ENCODE measurements at places on chromosomes 4 and X. TPM values are rescaled to one million over a fixed set of nuclear protein-coding genes. Genes with fewer than 3 reads are reported as not detected.

Gene NALF2
- total RNA-seq = 0.04 TPM

Gene MAGEB5
- total RNA-seq = not detected

DNA sequence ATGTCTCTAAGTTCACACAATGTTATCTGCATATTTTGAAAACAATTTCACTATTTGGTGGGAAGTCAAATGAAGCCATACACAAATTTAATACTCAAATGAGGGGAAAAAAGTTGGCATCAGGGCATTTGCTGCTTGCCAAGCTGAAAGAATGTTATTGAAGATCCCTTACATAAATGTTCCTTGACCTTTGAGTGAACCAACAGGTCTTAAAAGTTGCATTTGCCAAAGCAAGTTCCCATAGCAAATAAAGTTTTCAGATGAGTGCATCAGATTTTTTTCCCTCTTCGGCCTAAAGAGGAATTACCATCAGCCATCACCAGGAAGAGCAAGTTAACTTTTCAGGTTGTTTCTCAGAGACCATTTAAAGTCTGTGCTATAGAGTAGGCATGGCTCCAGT lies 115.9 kb downstream of the COX18 start:
- DNase-seq = no peak

DNA sequence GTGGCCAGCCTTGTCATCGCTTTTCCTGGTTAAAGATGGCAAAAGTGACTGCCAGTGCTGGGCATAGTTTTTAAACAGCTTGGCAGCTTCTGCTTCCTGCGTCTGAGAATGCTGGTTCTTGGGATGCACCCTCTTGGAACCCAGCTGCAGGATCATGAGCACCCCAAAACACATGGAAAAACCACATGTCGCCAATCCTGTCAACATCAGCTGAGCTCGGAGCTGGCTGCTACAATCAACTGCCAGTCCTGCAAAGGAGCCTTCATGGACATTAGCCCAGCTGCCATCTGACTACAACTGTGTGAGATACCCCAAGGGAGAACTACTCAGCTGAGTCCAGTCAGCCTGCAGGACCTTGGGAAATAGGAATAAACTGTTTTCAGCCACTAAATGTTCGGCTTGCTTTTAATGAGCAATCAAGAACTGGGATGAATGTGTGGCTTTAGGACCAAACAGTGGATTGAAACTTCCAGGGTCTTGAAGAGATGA lies 31.0 kb downstream of the OSTC start:
- no peak for DNase-seq

DNA sequence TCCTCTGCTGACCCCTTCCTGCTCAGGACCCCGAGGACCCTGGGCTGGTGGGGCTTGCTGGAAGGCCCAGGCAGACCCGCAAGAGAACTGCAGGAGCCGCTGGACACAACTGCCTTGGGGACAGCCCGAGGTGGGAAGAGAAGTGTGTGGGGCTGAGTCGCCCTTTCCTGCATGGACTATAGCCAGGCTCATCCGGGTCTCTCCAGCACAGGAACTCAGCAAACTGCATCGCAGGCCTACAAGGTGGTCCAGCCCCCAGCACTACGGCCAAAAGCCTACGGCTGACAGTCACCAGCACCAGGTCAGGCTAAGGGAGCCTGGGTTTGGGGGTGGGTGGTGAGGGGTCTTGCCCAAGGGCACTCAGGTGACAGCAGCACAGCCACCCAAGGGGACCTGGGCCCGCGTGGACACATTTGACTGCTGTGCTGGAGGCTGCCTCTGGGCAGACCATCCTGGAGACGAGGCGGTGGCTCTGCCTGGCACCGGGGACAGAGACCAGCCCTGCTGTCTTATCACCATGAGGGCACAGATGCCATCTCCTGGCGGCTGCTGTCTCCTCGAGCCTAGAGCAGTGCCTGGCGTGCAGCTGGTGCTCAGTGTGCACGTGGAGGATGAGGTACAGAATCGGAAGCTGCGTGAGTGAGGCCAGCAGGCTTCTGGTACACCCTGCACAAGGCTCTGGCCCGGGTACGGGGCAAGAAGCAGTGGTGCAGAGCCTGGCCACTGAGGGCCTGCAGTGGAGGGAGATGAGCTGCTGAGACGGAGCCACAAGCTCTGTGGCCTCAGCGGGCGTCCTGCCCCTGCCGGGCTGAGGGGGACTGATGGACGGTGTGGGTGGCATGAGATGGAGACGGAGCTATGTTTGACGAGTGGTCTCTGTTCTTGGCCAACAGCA lies 15.1 kb downstream of the LRPAP1 start:
- no peak for DNase-seq

Gene CENPI
- 44.7 TPM for total RNA-seq

Gene TBC1D9
- 75.9 TPM for total RNA-seq

GRCh38 chr4:70197842-70198241 lies 2.3 kb downstream of the ODAM start:
- no peak for DNase-seq

DNA sequence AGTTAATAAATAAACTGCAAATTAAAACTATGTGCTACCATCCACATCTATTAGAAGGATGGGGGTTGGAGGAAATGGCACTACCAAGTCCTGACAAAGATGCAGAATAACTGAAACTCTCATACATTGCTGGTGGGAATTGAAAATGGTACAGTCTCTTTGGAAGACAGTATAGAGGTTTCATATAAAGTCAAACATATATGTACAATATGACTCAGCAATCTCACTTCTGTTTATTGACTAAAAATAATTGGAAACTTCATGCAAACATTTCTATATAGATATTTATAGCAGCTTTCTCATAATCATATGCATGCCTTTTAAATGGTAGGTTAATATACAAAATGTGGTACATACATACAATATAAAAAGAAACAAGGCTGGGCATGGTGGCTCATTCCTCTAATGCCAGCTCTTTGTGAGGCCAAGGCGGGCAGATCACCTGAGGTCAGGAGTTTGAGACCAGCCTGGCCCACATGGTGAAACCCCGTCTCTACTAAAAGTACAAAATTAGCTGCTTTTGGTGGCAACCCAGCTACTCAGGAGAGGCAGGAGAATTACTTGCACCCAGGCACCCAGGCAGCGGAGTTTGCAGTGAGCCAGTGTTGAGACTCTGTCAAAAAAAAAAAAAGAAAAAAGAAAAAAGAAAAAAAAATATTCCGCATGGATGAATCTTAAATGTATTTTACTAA lies 225.0 kb upstream of the CXXC4 start:
- no peak for DNase-seq

GRCh38 chrX:108299101-108299591 lies 139.1 kb downstream of the COL4A6 start:
- no peak for DNase-seq

DNA sequence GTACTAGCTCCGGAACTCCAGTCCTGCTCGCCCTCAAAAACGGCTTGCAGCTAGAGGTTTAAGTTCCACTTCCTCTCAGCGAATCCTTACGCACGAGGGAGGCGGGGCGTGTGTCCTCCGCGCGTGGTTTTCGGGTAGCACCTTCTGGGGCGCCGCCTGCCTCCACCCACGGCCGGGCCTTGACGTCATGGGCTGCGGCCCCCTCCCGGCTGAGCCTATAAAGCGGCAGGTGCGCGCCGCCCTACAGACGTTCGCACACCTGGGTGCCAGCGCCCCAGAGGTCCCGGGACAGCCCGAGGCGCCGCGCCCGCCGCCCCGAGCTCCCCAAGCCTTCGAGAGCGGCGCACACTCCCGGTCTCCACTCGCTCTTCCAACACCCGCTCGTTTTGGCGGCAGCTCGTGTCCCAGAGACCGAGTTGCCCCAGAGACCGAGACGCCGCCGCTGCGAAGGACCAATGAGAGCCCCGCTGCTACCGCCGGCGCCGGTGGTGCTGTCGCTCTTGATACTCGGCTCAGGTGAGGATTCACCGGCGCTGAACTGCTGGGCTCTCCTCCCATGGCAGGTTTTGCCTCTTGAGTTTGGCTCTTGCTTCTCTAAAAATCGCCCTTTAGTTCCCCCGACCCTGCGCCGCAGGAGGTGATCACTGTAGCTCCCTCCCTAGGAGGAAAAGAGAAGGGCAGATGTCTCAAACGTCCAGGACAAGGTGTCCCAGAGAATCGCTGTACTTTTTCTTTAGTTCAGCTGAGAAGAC lies at the start of gene AREG:
TSS of gene AREG (plus strand) at position 246 of the 752 bp plus-strand sequence. CDS start at position 456, 210 bp downstream.
- no peak for DNase-seq

DNA sequence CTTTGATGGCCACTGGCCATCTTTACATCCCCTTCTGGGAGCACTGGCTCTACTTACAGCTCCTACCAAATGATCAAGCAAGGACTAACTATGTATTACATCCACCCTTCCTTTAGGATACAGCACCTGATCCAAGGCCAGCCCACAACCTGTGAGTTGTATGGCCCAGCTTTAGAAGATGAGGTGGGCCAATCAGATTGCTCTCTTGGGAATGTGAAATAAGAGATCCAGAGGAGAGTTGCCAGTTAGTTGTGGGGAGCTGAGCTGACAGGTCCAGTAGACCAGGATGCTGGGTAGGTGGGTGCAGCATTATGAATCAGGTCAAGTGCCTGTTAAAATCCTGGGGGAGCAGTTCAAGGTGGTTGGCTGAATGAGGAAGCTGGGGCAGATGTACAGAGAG lies 111.5 kb downstream of the GNL3L start:
- DNase-seq = no peak

Gene CXCL6
- 3.0 TPM for total RNA-seq

- no peak for DNase-seq
These were observed 49.8 kb upstream of the CAMK2D start for GRCh38 chr4:113811359-113811758.

DNA sequence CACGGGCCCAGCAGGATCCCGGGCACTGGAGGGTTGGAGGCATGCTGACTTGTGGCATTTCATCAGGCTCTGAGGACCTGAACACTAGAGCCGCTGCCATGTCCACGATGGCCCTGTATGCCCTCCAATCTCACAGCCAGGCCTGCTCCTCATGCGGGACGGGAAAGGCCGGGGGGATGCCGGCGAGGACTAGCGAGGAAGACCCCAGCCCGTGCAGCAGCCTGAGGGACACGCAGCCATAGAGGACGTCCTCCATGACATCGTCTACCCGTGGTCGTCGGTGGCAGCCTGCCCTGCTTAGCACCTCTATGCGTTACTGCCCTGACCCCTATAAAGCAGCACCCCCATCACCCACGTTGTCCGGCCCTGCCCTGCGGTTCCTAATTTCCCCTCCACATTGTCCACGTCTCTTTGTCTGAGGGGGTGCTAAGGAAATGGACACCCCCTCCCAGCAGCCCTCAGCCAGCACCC lies 32.6 kb downstream of the HMX1 start:
- no peak for DNase-seq

Gene HSD17B10
- total RNA-seq = 71.6 TPM

DNA sequence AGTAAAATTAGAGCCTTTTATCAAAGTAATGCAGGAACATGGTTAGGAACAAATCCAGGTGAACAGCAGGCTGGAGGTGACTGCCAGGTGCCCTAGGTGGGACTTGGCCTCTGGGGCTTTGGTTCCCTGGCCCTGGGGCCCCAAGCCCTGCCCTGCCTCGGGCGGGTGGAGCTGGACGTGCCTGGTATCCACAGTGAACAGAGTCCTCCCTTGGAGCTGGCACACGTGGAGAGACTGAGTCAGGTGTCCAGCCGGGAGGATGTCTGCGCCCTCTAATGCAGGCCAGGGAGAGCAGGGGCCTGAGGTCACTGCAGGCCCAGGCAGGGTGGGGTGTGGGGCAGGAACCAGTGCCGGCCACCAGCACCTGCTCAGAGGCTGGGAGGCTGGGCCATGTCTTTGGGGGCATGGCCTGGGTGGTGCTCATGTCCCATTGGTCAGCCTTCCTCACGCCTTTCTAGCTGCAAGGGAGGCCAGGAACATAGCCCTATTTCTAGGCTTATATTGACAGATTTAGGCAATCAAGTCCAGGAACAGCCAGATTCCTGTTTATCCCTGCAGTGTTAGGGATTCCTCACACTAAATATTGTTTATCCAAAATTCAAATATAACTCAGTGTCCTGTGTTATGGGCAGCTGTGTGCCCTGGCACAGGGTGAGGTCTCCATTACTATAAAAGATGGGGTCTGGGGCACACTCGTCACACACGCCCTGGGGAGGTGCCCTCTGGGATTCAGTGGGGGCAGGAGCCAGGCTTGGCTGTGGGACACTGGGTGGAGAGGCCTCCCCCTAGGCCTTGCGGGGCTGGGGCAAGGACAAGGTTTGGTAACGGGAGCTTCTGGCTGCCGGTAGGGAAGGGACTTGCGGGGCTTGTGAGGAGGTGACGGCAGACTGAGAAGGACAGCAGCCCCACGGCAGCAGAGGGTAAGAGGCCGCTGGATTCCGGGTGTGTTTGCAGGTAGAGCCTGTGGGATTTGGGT lies 14.3 kb upstream of the NAT8L start:
- no peak for DNase-seq

Gene LIMCH1
- 24.1 TPM for total RNA-seq

DNA sequence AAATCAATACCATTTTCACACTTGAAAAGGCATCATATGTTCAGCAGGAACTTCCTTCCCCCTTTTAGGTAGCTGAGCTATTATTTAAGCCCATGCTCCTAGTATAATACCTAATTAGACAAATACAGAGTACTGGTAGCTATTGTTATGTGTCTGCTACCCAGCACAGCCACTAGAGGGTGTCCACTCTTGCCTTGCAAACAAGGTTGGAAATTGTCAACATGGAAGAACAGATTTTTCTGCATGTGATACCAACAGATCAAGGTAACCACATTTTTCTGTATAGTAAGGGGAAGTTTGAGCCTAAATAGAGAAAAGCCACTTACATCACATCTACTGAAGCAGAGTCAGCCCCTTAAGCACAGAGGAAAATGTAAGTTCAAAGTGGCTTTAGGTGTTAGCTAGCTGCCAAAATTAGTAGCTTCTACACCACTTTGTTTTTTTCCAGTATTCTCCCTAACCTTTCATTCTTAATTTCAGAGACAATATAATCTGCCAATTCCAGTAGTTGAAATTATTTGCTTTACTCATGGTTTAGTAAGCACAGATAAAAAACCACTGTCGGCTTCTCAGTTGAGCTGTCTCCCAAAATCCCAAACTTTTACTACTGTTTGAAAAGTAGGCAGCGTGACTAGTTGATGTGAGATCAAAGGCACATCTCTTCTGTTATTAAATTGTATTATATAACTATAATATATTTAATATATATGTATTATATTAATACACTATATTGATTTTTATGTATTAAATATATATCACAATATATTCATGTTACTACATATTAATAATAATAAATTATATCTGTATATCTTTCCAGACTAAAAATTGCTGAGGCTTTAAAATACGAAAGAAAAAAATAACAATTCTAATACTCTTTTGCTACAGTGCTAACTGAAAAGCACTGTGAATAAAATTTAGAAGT lies 38.2 kb downstream of the EDNRA start:
- peak; percentile 51 for DNase-seq

Gene TMSB15C
- total RNA-seq = 2.5 TPM

Gene ATP1B4
- not detected for total RNA-seq
